ENCODE measurements at places on chromosomes 3 and 15.
A peak's percentile ranks its signal among the peaks of the same experiment; 100 is the strongest.

GRCh38 chr15:40368719-40369473 is 10.9 kb downstream of the DISP2 start:
- DNase-seq: no peak

DNA sequence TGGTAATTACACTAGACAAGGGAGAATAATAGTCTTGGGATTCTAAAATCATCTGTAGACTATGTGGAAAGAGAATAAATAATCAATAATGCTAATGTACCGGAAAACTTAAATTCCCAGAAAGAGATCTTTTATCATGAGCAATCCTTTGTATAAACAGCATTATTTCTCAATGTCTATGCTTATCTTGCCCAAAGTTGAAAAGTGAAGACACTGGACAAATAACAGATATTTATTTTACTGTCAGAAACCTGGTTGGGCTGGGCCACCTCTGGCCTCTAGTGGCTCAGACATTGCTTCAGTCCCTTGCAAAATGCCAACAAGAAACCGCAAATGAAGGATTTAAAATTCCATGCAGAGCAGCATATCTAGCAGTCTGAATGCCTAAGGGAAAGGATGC is 409.9 kb downstream of the FHIT start:
- no peak for DNase-seq

DNA sequence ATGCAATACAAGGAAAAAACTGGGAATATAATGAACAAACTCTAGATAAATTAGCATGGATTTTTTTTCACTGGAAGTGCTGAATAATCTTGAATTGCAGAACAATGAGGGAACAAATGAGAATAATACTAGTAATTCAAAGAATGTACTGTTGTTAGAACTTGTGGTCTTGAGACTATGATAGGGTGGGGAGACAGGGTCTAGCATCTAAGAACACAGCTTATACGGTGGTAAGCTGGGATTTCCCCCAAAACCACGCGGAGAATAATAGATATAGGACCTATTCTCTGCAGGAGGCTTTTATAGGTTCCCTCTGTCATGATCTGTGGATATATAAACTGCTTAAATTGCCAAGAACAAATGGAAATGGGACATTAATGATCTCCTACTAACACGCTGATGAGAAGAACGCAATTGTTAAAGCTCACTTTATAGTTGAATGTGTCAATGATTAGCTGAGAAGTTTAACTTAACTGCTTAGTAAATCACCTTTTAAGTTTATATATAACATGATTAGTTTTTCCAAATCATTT is 692.3 kb downstream of the ZPLD1 start:
- no peak for DNase-seq

DNA sequence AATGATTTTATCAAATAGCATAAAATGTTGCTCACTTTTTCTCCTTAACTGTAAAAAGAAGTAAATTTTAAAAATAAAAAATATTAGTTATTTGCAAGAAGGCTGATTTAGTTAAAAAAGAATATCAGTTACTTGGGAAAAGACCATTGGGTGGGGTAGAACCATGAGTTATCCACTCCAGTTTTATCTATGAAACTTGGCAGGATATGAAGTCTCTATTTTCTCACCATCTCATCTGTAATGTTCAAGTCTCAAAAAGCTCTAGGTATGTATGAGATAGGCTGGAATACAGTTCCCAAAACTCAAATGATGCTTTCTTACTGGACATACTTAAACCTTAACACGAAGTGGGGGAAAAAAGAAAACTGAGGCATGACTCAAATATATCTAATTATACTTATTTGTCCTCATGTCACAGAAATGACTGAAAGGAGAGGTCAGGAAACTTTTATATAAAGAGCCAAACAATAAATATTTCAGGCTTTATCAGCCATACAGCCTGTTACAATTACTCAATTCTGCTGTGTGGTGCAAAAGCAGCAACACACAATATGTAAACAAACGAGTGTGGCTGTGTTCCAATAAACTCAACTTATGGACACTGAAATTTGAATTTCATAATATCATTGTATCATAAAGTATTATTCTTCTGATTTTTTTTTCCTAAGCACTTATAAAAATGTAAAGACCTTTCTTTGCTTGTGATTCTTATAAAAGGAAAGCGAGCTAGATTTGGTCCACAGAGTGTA is 131.8 kb downstream of the TBL1XR1 start:
- DNase-seq: no peak

DNA sequence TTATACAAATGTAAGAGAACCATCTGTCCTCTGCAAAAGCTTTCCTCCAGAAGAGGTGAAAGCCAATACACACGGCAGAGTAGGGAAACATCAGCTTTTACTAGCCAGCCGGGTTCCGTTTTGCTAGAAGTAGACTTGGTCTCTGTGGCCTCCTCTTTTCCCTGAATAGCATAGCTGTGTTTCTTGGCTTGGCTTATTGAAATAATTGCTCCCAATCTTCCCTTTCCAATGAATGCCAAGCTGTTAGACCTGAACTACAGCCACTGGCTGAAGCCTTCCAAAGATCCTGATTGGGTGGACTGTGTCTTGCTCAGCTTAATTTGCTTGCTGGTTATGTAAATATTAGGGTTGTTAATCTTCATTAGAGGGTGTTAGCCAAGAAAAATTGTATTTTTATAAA is 157.8 kb upstream of the ROPN1 start:
- no peak for DNase-seq

- DNase-seq: no peak
These were observed 29.2 kb downstream of the SENP8 start for GRCh38 chr15:72147418-72147817.

GRCh38 chr15:80157215-80157614 is 4.4 kb downstream of the FAH start:
- DNase-seq: no peak

DNA sequence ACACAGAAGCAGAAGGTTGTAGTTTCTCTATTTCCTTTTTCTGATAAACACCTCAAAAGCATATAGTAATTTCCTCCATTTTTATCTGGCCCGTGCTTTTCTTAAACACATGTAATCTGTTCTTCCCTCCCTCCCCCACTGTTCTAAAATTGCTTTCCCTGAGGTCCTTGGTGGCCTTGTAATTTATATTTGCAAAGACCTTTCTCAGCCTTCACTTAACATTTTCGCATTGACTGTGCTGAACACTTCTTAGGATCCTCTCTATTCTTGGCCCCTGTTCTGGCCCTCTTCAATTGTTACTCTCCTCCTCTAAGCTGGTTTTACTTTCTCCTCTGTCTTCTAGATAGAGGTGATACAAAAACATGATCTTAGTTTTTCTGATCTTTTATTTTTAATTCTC is 28.3 kb downstream of the GAP43 start:
- no peak for DNase-seq

GRCh38 chr15:70528270-70528706 is 235.1 kb downstream of the UACA start:
- DNase-seq: no peak

GRCh38 chr15:62625429-62626033 is 417.0 kb upstream of the TPM1 start:
- no peak for DNase-seq

DNA sequence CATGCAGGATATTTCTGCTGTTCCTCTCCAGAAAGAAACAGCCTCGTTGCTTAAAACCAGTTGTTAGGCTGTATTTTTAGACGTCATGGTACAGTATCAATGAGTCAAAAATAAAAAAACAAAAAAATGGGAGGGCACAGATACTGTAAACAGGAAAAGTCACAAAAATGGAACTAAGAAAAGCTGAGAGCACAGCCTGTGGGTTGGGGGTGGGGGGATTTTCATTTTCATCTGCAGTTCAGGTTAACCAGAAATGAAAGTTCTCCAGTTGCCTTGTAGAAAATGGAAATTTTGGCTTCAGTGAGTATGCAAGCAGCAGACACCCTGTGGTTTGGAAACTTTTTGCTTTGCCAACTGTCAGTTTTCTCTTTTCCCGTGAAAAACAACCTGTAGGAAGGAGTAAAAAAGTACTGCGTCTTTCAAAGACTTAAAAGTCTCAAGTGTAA is 59.0 kb downstream of the FRMD4B start:
- peak; percentile 30 for DNase-seq

GRCh38 chr3:68060191-68060590 is 405.8 kb upstream of the SUCLG2 start:
- no peak for DNase-seq

DNA sequence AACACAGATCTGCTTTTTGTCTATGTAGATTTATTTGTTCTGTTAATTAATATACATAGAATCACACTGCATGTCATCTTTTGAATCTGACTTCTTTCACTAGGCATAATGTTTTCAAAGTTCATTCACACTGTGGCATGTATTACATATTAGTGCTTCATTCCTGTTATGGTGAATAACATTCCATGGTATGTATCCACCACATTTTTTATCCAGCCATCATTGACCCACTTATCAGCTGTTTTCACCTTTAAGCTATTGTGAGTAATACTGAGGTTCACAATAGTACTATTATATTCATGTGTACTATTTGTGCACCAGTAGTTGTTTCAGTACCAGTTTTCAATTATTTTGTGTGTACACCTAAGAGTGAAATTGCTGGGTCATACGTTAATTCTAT is 230.6 kb upstream of the CNTN3 start:
- no peak for DNase-seq

- no peak for DNase-seq
These were observed 70.6 kb downstream of the USF3 start for GRCh38 chr3:113625834-113626233.

DNA sequence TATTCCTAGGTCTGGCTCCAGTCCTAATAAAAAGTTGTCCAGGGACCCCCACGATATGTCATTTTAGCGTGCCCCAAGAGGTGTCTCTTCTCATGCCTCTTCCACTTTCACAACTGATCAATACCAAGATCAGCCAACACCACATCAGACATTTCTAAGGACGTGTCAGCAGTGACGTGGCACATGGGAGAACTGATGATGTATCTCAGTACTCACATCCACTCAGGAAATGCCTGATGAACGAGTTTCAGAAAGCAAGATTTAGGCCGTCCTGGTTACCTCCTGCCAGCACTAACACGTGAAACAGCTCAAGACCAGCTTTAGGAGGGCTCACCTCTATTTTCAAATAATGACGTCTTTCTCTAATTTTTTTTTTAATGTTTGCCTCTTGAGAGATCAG is 19.6 kb downstream of the VGLL4 start:
- DNase-seq: peak; percentile 37

GRCh38 chr3:140343211-140344081 is 334.4 kb upstream of the TRIM42 start:
- no peak for DNase-seq

DNA sequence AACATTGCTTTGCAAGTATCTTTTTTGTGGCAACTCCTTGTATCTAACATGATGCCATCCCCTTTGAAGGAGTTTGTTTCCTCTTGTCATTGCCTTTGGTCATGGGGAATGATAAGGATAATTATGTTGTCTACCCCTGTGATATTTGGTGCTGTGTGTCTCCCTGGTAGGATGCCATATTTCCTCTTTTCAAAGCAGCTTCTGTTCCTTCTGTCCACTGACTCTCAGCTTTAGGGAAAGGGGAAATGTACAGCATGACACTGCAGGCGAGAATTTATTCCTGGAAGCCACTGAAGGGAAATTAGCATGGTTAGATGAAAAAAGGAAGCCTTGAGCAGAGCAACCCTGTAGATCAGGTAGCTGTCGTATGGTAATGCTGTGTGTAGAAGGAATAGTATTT is 576.7 kb downstream of the CADM2 start:
- DNase-seq: no peak

DNA sequence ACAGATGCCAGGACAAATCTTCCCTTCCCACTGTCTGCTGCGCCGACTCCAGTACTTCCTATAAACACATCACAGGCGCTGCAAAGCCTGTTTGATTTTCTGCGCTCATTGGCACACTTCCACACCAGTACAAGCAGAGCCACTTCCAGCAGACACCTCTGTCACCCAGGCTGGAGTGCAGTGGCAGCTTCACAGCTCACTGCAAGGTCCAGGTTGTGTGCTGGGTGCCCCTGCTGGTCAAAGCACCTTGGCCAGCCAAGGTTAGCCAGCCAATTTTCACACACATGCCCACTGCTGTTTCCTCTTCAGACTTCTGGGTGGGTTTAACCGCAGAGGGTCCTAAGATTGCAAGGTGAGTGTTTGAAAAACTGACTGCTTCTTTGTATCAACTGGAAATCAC is 4.9 kb downstream of the CHDH start:
- no peak for DNase-seq

- peak; percentile 37 for DNase-seq
These were observed 7.7 kb downstream of the CXCR6 start for GRCh38 chr3:45950686-45951600.

- no peak for DNase-seq
These were observed 54.9 kb downstream of the CYP11A1 start for GRCh38 chr15:74312445-74313007.

GRCh38 chr3:197076415-197076814 is 46.8 kb upstream of the MELTF start:
- no peak for DNase-seq

- DNase-seq: no peak
These were observed 12.8 kb downstream of the PCSK6 start for GRCh38 chr15:101476756-101477155.

GRCh38 chr3:1870738-1871137 is 227.9 kb upstream of the CNTN4 start:
- DNase-seq: no peak

- no peak for DNase-seq
These were observed 221.6 kb upstream of the LMCD1 start for GRCh38 chr3:8279886-8280550.

GRCh38 chr3:65342084-65342683 is 654.4 kb upstream of the ADAMTS9 start:
- DNase-seq: peak; percentile 6

- DNase-seq: no peak
These were observed 147.7 kb downstream of the XXYLT1 start for GRCh38 chr3:195123281-195123691.

GRCh38 chr3:13051581-13051980 is 21.6 kb downstream of the IQSEC1 start:
- no peak for DNase-seq

GRCh38 chr3:72145506-72146380 is 360.8 kb upstream of the PROK2 start:
- DNase-seq: no peak

DNA sequence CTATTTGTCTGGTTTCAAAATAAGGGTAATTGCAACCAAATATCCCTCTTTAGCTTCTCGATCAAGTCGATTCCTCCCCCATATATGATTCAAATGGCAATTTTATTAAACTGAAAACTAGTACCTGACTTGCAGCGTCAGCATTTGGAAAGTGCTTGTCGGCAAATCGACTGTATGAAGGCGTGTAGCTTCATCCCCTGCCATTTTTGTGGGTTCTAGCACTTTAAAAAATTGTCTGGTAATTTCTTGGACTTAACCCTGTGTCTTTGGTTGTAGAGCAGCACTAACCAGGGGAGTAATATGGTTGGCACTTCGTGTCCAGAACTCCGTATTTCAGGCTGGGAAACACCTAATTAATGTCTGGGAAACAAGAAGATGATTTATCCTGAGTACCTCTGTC is 573 bp downstream of the MME start:
- no peak for DNase-seq

GRCh38 chr15:72491768-72492167 is 17.6 kb downstream of the ARIH1 start:
- DNase-seq: no peak
